ENCODE measurements at places on chromosomes 11 and 22. TPM values are rescaled to one million over a fixed set of nuclear protein-coding genes. Genes with fewer than 3 reads are reported as not detected.

DNA sequence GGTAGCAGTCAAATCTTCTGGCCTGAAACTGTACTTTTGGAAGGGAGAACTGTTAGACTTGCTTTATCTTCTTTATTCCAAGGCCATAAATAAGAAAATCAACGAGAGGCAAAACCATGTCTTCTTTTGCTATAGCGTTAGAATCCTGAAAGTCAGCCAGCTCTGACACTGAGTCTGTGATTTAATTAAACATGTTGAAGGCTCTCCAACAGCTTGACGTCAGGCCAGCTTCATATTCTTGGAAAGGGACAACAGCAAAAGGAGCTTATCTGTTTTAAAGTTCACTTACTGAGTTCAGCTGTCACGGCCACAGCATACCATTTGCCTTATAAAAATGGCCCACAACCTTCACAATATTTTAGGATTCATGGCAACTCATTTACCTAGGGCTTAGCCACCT, 131.0 kb upstream of the LDLRAD3 start:
- peak; percentile 41 for DNase-seq

GRCh38 chr11:118341815-118342489, 553 bp downstream of the CD3D start:
- no peak for DNase-seq

- no peak for DNase-seq
These were observed 38.9 kb downstream of the TBC1D22A start for GRCh38 chr22:46801331-46801811.

DNA sequence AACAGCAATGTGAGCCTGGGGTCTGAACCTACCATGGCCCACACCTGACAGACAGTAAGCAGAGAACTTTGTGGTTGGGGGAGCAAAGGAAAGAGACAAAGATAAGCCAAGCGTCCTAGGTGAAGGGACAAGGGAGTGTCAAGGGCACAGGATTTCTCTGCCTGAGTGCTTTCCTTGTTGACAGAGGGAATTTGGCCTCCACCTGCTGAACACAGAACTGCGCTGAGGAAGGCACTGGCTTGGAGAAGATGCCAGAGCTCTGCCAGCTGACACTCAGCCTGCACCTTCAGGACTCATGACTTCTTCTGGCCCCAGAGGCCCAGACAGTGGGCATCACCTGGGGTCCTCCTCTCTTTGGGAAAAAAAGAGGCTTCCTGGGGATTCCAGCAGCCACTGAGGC, 789 bp upstream of the LRRC55 start:
- DNase-seq = no peak

GRCh38 chr22:33666961-33667619, 253.2 kb downstream of the LARGE1 start:
- DNase-seq = no peak

DNA sequence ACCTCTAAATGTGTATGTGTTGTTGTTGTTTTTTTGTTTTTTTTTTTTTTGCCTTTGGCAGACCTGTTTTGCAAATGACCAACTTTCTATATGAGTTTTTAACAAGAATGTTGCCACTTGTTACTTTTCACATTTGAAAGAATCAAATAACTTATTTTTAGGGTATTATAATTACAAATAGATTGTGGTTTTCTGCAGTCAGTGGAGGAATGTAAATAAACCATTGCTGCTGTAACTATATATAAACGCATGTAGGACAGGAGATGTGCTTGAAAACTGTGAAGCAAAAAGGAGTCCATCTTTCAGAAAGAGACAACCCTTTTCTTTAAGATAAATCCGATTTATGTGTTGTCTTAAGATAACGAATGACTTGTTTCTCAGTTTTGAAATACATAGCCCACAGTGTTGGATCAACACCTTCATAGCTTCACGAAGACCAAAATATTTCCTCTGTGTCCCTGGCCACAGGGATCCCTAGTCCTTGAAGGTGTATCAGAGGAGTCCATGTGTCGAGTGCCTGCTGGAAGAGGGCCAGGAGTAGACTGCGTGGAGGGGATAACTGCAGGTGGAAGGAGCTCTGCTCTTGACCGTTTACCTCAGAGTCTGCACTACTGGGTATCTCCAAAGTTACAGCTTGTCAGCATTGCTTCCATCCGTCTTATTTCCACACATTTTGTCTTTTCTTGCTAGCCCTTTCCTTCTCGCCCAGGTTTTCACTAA, 24.7 kb downstream of the TNRC6B start:
- DNase-seq = no peak

The JAML gene
- 4.5 TPM for total RNA-seq

- DNase-seq = no peak
These were observed 60.8 kb upstream of the SC5D start for GRCh38 chr11:121231576-121232278.

DNA sequence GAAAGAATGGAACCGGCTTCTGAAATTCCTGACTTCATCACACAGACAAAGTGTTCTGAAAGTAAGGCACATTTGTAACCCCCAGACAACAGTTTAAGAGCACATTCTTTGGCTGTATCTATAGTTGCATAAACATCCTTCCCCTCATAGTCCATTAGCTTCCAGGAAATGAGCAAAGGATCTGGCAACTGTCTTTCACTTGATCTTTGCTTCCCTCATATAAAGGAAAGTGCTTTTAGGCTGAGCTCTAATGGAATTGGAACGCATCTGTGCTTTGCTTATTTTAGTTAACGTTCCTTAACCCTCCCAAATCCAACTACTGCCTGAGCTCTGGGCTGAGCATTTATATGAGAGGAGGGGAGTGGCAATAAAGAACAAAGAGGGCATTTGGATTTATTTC, 76.9 kb upstream of the API5 start:
- no peak for DNase-seq

DNA sequence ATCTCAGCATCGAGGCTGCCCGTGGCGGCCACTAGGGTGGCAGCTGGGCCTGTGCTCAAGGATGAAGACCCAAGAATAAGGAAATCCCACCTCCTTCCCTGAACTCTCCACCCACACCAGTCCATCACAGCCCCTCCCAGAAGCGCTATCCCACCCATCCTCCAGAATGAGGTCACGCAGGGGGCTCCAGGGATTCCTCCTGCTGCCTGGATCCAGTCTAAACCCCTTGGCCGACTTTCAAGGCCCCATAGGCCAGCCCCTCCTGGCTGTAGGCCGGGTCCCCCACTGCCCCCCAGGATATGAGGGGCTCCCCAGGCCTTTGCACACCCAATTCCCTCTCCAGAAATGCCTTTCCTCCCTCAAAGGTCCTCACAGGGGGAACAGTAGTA, 19.0 kb upstream of the SCGB1A1 start:
- peak; percentile 49 for DNase-seq

DNA sequence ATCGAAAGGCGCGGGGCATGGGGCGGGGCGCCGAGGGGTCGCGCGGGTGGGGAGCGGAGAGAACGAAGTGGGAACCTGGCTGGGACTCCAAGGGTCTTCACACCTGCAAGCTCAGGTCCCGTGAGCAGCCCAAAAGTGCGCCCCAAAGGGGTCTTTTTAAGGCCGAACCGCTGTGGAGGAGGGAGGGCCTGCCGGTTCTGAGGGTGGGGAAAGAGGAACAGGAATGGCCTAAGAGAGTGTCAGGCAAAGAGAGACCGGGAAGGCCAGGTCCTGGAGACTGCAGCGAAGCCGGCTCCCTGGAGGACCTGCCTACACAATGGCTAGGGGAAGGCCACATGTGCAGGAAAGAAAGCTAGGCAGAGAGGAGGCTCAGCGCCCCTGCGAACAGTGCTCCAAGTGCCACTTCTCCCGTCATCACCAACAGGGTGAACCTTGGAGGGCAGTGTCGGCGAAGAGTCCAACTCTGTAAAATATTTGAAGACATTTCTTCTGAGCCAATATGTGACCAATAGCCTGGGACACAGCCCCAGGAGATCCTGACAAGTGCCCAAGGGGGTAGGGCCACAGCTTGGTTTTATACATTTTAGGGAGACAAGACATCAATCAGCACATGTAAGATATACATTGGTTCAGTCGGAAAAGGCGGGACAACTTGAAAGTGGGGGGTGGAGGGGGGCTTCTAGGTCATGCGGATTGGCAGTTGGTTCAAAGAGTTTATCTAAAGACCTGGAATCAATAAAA, 710 bp upstream of the DGCR2 start:
- DNase-seq = no peak

- peak; percentile 97 for DNase-seq
These were observed 7.6 kb upstream of the SERPINH1 start for GRCh38 chr11:75554258-75555022.

DNA sequence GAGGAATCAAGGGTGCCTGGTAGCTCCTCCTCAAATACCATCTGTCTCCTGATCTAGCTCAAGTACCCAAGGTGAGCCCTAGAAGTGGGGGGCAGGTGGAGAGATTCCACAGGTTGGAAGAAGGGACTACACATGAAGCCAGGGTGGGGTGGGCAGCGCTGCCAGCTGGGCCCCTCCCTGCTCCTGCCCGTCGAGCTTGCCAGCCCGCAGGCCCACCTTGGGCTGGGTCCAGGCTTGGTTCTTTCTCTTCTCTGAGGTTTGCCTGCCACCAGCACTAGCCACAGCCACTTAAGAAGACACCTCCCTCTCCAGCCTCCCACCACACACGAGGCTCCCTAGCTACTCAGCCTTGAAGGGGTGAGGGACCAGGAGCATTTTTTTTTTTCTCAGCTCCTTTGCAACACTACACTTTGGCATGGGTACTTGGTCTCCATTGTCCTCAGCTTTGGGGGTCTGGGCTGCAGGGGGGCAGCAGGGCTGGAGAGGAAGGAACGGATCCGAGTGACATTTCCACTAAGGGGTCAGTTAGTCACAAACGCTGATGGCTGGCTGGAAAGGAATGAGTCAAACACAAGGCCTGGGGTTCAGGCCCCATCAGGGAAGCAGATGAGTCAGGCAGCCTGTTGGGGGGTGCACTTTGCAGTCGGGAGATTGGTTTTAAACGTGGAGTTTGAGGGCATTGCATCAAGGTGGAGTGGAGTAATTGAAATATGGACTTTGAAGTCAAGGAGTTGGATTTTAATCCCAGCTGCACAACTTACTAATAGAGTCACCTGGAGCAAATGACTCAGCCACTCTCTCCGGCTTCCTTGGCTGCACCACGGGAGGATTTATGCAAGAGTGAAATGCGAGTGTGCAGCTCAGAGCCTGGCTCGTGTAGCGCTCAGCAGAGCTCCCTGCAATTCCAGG, 7.4 kb upstream of the NPTXR start:
- peak; percentile 18 for DNase-seq

DNA sequence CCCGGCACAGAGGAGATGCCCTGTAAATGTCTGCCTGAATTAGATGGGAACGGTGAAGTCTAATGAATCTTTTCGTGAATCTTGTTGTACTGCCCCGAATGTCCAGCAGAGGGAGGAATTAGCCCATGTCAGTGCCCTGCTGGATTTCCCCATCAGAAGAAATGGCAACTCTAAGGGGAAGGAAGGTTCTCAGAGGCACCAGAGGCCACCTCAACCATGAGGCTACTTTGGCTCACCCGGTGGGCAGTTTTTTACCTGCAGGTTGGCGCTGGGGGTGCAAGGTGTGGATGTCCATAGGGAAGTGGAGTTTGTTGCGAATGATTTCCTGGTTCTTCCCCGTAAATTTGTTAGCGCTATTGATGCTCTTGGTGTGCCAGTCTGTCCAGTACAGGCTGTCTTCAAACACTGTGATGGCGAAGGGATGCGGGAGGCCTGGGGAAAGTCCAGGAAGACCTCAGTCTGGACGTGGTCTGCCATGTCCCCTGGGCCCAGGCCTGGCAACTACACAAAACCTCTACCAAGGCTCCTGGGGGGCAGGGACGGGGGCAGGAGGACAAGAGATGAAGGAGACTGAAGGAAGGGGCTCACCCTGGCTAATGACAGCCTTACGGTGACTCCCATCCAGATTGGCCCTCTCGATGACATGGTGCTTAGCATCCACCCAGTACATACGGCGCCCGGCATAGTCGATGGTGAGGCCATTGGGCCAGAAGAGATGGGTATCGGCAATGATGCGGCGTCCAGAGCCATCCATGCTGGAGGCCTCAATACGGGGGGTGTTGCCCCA, 28.5 kb downstream of the LRP4 start:
- DNase-seq = peak; percentile 32

The STK33 gene
- total RNA-seq = 22.4 TPM

DNA sequence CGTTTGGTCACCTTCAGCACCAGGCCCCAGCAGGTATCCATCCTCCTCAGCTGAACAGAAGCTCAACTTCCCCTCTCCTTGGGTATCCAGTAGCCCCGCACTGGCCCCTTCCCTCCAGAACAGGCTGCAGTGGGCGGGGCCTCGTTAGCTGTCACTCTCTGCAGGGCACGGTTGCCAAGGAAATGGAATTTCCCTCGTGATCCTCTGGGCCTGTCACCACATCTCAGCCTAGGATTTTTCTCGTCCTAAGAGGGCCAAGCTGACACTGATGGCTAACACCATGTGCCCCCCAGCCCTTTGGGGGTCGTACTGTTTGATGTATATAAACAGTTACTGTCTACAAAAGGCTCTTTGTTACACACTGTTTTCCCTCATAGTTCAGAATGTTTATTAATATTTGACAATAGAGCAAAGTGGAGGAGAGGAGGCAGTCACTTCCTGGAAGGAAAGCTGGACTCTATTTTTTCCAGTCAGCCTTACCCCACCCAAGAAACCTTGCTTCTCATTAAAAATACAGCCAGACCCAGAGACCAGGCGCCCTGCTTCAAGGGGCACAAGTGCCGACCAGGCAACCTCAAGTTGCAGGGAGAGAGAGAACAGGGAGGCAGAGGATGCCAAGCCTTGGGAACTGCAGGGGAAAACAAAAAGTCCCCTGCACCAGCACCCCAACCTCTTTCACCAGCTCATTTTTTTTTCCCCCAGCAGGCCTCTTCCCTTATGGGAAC, 44.5 kb downstream of the FEZ1 start:
- peak; percentile 81 for DNase-seq

The IL17REL gene
- total RNA-seq = not detected

DNA sequence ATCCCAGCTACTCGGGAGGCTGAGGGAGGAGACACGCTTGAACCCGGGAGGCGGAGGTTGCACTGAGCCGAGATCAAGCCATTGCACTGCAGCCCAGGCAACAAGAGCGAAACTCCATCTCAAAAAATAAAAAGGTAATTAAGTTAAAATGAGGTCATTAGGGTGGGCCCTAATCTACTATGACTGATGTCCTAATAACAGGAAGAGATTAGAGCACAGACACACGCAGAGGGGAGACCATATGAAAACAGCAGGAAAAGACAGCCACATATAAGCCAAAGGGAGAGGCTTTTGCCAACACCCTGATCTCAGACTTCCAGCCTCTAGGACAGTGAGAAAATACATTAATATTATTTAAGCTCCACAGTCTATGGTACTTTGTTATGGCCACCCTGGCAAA, 17.3 kb downstream of the LARGE1 start:
- no peak for DNase-seq

All from left ventricle myocardium superior (tissue), 1 donor.